ENCODE measurements at places on chromosomes 2 and 18.

GRCh38 chr2:100707016-100707947 lies 112.7 kb upstream of the NPAS2 start:
- DNase-seq = no peak

GRCh38 chr18:80075940-80076339 lies 33.1 kb upstream of the ADNP2 start:
- no peak for DNase-seq

DNA sequence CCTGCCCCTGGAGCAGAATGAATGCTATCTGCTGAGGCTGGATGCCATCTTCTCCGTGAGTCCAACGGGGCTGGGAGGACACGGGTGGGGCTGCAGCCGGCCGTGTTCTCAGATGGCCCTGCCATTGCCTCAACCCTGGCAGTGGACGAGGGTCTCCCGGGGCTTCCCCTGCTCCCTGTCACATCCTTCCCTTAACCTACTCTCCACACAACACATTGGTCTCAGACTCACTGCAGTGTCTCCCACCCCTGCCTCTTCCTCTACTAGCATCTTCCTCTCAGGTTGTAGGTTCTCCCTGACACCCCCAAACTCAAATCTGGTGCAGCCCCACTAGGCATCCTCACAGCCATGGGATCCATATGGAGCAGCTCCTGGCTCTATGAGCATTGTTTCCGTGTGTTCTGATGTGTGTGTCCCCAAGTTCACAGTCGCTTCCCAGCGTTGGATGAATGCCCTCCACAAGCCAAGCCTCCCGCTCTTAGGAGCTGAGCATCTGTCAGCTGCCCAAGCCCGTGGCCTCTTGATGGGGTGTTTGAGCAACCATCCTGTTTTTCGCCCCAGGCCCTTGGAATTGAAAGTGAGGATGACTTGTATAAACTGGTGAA lies 27.8 kb downstream of the OTOF start:
- no peak for DNase-seq

DNA sequence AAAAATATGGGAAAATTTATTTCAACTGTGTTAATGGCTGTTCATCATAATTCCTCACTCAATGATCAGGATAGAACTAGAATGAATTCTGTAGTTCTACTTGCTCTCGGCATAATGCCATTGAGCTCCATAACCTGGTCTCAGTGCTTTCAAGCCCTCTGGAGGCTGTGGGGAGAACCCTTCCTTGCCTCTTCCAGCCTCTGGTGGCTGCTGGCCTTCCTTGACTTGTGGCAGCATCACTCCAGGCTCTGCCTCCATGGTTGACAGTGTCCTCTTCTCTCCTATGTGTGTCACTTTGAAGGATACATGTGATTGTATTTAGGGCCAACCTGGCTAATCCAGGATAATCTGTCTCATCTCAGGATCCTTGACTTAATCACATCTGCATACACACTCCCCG lies 26.9 kb upstream of the CABYR start:
- DNase-seq = no peak

- no peak for DNase-seq
Measured at GRCh38 chr2:228105526-228106250, 75.8 kb downstream of the SPHKAP start.

- no peak for DNase-seq
Measured at GRCh38 chr2:550860-551567, 126.2 kb downstream of the TMEM18 start.

DNA sequence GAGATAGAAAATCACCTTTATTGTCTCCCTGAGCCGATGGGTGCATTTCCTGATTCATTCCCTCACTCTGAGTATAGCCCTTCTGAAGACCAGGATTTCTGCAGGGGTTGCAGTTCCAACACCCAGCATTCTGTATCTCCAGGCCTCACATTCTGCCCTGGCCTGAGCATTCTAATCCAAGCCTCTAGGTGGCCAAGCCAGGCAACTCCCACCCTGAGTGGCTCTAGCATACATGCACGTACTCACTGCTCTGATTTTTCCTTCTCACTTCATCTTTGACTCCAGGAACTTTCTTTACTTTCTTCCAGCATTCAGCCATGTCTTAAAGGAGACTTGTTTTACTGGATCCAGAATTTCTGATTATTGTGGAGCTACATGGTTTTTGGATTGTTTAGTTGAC lies 100.7 kb upstream of the STK39 start:
- DNase-seq = no peak

DNA sequence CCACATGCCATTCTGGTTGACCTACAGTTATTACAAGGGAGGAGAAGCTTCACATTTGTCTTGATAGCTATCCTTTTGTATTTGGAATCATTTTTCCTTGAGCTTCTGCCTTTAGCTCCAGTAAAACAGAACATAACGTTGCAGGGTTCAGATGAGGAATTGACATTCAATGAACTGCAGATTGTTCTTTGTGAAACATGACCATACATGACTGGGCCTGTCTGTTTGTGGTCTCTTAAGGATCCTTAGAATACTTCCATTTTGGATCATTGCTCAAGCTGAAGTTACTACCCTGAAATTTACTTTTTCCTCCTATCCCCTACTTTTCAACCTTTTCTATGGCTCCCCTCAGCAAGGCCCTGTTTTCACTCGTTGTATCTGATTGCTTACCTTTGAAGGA lies 1281.7 kb upstream of the CELF4 start:
- DNase-seq = no peak
